ENCODE measurements at places on chromosomes 6 and 20. TPM values are rescaled to one million over a fixed set of nuclear protein-coding genes. Genes with fewer than 3 reads are reported as not detected.
A peak's percentile ranks its signal among the peaks of the same experiment; 100 is the strongest.

DNA sequence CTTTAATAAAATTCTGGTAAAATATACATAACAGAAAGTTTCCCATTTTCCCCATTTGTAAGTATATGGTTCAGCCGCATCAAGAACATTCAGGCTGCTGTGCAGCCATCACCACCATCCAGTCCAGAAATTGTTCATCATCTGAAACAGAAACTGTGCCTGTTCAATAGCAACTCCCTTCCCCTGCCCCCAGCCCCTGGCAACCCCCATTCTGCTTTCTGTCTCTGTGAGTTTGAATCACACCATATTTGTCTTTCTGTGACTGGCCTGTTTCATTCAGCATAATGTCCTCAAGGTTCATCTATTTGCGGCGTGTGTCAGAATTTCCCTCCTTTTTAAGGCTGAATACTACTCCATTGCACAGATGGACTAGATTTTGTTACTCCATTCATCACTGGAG is 19.1 kb downstream of the VSTM2L start:
- no peak overlapping the region for H3K4me3 ChIP-seq
- peaks cover 13% of the 10 kb centered on the region for H3K27me3 ChIP-seq
- no peak overlapping the region for H3K27ac ChIP-seq
- H3K36me3 ChIP-seq = no peaks in the 10 kb centered on the region

The CNBD2 gene
- total RNA-seq = 3.6 TPM

DNA sequence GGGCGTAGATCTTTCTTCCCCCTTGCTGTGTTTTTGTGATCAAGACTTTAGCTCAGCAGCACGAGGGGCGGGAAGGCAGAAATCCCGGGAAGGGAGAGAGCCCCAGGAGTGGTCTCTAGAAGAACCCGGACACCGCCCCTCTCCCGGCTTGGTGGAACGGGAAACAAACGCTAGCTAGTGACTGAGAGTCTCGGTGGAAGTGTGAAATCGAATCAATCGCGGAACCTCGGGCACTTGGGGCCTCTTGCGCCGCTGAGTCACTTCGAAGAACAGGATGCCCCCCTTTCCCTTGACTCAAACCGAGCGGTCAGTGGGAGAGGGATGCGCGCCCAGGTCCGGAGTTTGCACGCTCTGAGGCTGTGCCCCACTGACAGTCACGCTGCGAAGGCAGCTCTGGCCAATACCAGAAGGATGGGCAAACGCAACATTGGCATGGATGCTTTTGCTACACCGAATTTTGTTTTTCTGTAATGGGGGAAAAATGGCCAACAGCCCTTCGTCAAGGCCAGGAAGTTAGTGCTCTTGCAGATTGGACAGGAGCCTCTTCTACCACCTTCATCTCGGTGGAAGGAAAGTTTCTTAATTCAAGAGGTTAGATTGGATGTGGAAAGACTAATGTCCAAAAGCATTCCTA is 1.6 kb upstream of the OLIG3 start:
- H3K4me1 ChIP-seq = peaks cover 55% of the 10 kb centered on the region
- no peak overlapping the region for H3K27ac ChIP-seq
- DNase-seq = no peak
- H3K36me3 ChIP-seq = no peaks in the 10 kb centered on the region
- H3K27me3 ChIP-seq = peaks cover 91% of the 10 kb centered on the region
- H3K4me3 ChIP-seq = no peak overlapping the region

DNA sequence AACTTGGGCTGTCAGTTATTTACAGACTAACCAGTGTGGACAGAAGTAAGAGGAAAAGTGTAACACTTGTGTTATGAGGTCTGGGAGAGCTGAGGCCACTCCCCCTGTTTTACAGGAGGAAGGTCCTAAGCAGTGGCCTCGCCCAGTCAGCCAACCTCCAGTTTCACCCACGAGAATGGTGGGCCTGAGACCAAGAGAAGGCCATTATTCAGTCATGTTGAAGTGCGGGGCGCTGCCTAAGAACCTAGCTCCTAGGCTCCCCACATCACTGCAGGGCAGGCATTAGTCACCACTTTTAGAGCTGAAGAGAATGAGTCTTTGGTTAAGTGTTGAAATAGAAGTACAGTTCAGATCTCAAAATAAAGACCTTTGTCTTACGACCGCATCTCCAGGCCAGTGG is 27.9 kb downstream of the CDYL start:
- no peak overlapping the region for H3K4me3 ChIP-seq
- H3K27ac ChIP-seq = no peak overlapping the region
- DNase-seq = peak; percentile 19
- H3K4me1 ChIP-seq = peaks cover 75% of the 10 kb centered on the region
- H3K27me3 ChIP-seq = no peaks in the 10 kb centered on the region

- no peak overlapping the region for H3K4me3 ChIP-seq
- no peak for DNase-seq
- H3K27me3 ChIP-seq = peaks cover 12% of the 10 kb centered on the region
- H3K36me3 ChIP-seq = no peaks in the 10 kb centered on the region
These were observed 36.3 kb upstream of the SIRPA start for GRCh38 chr20:1858871-1859270.

The DUSP15 gene
- not detected for total RNA-seq

- no peak overlapping the region for H3K4me3 ChIP-seq
- H3K27me3 ChIP-seq = no peaks in the 10 kb centered on the region
- H3K27ac ChIP-seq = no peak overlapping the region
- no peaks in the 10 kb centered on the region for H3K4me1 ChIP-seq
- H3K36me3 ChIP-seq = no peaks in the 10 kb centered on the region
These were observed 706.5 kb upstream of the MAN1A1 start for GRCh38 chr6:120056085-120056484.

The TMEM217 gene
- 3.5 TPM for total RNA-seq

GRCh38 chr6:29917857-29918256 is 24.5 kb upstream of the HLA-A start:
- no peaks in the 10 kb centered on the region for H3K4me1 ChIP-seq
- H3K36me3 ChIP-seq = no peaks in the 10 kb centered on the region
- no peaks in the 10 kb centered on the region for H3K27me3 ChIP-seq
- no peak overlapping the region for H3K27ac ChIP-seq
- DNase-seq = no peak

The SLC2A10 gene
- total RNA-seq = 0.08 TPM

The POU5F1 gene
- total RNA-seq = not detected

- H3K36me3 ChIP-seq = peaks cover 25% of the 10 kb centered on the region
- H3K27me3 ChIP-seq = no peaks in the 10 kb centered on the region
- no peak for DNase-seq
- no peak overlapping the region for H3K27ac ChIP-seq
- peaks cover 7% of the 10 kb centered on the region for H3K4me1 ChIP-seq
These were observed 37.0 kb downstream of the CDC40 start for GRCh38 chr6:110217266-110217665.

DNA sequence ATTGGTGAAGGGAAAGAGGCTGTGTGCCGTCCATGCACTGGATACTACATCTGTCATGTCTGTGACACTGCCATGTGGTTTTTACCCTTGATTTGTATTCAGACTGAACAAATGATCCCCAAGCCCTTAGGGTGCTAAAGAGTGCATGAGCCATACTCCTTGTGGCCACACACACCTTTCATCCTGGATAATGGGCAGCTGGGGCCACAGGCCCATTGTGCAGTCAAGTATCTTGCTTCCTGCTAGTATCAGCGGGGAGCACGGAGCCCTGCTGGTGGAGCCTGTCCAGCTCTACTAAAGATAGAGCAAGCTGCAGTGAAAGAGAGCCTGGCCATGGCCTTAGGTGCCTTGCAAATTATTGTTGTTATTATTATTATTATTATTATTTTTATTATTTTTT is 75.1 kb downstream of the SLX4IP start:
- H3K27ac ChIP-seq = no peak overlapping the region
- DNase-seq = no peak
- H3K4me1 ChIP-seq = peaks cover 22% of the 10 kb centered on the region
- H3K27me3 ChIP-seq = no peaks in the 10 kb centered on the region
- peaks cover 11% of the 10 kb centered on the region for H3K36me3 ChIP-seq
- H3K4me3 ChIP-seq = no peak overlapping the region

The TRIM10 gene
- total RNA-seq = not detected

The KIF25 gene
- total RNA-seq = not detected

GRCh38 chr20:57851025-57851682 is 141.3 kb upstream of the PMEPA1 start:
- no peaks in the 10 kb centered on the region for H3K4me1 ChIP-seq
- no peak overlapping the region for H3K4me3 ChIP-seq
- H3K27me3 ChIP-seq = no peaks in the 10 kb centered on the region
- no peaks in the 10 kb centered on the region for H3K36me3 ChIP-seq
- no peak for DNase-seq

The DZANK1 gene
- total RNA-seq = 1.7 TPM

- no peak for DNase-seq
- H3K36me3 ChIP-seq = no peaks in the 10 kb centered on the region
- H3K4me1 ChIP-seq = no peaks in the 10 kb centered on the region
- no peaks in the 10 kb centered on the region for H3K27me3 ChIP-seq
These were observed 37.3 kb downstream of the PSMG4 start for GRCh38 chr6:3296078-3296477.

DNA sequence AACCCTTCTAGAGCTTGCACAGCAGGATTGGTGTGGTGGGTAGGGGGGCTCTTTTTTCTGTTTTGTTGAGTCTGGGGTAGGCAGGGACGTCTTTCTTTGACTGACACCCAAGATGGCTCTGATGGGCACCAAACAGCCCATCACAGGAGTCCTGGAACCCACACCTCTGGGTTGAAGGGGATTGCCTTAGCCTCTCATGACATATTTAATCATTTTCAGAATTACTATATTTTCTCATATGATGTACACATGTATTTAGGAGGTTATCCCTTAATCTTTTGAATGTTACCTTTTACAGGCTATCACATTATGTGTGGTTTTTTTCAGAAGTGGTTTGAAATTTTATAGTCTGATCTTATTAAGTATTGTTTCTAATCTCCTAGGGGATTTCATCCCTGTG is 64.6 kb downstream of the RPP40 start:
- DNase-seq = no peak
- no peak overlapping the region for H3K27ac ChIP-seq
- peaks cover 56% of the 10 kb centered on the region for H3K4me1 ChIP-seq
- no peak overlapping the region for H3K4me3 ChIP-seq

DNA sequence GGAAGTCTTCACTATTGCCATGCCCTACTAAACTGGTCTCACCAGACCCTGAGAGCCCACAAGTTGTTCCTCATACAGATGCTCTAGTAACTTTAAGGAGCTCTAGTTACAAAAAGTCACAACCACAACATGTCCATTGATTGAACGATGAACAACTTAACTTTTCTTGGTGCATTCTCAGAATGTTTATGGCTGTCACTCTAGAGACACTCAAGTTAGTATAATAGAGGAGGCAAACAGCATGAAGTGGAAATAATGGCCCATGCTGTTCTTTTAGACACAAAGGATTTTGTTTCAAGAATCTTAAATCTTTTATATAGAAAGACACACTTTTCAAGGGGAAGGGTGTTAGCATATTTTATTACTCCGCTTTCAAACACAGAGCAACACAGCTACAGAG is 934.4 kb downstream of the HACE1 start:
- H3K27ac ChIP-seq = no peak overlapping the region
- no peak for DNase-seq
- H3K4me3 ChIP-seq = no peak overlapping the region
- H3K27me3 ChIP-seq = no peaks in the 10 kb centered on the region

- H3K4me3 ChIP-seq = no peak overlapping the region
- H3K4me1 ChIP-seq = peaks cover 4% of the 10 kb centered on the region
These were observed 7.8 kb downstream of the PLCB1 start for GRCh38 chr20:8139899-8140298.

GRCh38 chr6:125662296-125662695 is 87.1 kb upstream of the HEY2 start:
- no peak overlapping the region for H3K4me3 ChIP-seq
- peaks cover 5% of the 10 kb centered on the region for H3K27me3 ChIP-seq
- H3K4me1 ChIP-seq = no peaks in the 10 kb centered on the region
- no peak for DNase-seq
- H3K27ac ChIP-seq = no peak overlapping the region

The GCNT2 gene
- 4.3 TPM for total RNA-seq

DNA sequence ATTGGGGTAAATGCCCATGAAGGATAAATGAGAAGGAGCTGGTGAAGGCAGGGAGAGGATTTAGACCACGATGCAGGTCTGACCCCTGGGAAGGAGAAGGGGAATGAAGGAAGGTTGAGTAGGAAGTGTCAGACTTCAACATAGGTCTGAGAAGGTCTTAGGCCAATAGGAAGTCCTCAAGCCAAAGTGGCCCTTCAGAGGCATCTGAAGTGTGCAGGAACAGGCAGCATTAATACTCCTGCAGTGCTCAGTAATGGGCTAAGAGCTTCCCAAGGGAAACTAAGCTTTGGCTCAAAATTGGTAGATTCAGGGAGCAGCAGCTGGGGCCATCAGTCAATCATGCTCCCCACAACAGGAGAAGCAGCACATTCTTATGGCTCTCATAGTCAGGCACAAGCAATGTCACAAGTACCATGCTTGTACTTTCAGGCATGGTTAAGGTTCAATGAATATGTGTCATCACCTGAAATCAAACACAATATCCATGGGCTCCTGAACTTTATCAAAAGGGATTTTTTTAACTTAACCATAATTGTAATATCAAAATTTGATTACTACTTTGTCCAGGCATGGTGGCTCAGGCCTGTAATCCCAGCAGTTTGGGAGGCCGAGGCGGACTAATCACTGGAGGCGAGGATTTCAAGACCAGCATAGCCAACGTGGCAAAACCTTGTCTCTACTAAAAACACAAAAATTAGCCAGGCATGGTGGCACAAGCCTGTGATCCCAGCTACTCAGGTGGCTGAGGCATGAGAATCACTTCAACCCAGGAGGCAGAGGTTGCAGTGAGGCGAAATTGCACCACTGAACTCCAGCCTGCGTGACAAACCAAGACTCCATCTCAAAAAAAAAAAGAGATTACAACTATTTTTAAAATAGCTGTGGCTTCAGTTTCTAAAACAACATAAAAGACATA is 9.9 kb downstream of the RALGAPA2 start:
- no peak for DNase-seq
- H3K4me3 ChIP-seq = no peak overlapping the region
- H3K27me3 ChIP-seq = no peaks in the 10 kb centered on the region
- H3K4me1 ChIP-seq = peaks cover 25% of the 10 kb centered on the region
- peaks cover 18% of the 10 kb centered on the region for H3K36me3 ChIP-seq

- H3K4me1 ChIP-seq = peaks cover 6% of the 10 kb centered on the region
- no peak overlapping the region for H3K4me3 ChIP-seq
- H3K36me3 ChIP-seq = peaks cover 14% of the 10 kb centered on the region
- no peak overlapping the region for H3K27ac ChIP-seq
- no peaks in the 10 kb centered on the region for H3K27me3 ChIP-seq
These were observed 140.3 kb downstream of the ATXN1 start for GRCh38 chr6:16621002-16621401.

DNA sequence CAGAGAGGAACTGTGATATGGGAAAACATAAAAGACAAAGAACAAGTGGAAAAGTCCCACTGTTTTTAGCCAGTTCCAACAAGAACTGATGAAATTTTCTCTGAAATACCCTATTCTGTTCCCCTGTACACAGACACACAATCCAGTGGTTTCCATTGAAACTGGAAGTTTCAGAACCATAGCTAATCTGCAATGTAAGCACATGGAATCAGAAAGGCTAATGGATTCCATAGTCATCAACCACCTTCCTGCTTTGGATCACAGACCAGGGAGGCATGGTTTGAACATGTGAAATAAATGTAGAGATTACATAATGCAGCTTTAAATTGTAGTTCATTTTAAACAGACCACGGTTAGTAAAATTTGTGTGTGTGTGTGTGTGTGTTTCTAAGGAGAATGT is 242.1 kb downstream of the GJA1 start:
- no peaks in the 10 kb centered on the region for H3K36me3 ChIP-seq
- no peak overlapping the region for H3K27ac ChIP-seq
- H3K4me3 ChIP-seq = no peak overlapping the region
- H3K4me1 ChIP-seq = peaks cover 2% of the 10 kb centered on the region
- no peak for DNase-seq
- H3K27me3 ChIP-seq = no peaks in the 10 kb centered on the region

- no peak overlapping the region for H3K27ac ChIP-seq
- no peaks in the 10 kb centered on the region for H3K4me1 ChIP-seq
- DNase-seq = no peak
- H3K27me3 ChIP-seq = peaks cover 1% of the 10 kb centered on the region
- no peak overlapping the region for H3K4me3 ChIP-seq
These were observed 70.9 kb downstream of the SASH1 start for GRCh38 chr6:148413321-148414091.

The SSTR4 gene
- not detected for total RNA-seq
